ENCODE measurements at places on chromosomes 2 and 18.

- no peak for DNase-seq
Observed at GRCh38 chr2:196275646-196276352, 104.4 kb upstream of the STK17B start.

GRCh38 chr18:22277758-22278157, 108.4 kb downstream of the GATA6 start:
- DNase-seq, result no peak

DNA sequence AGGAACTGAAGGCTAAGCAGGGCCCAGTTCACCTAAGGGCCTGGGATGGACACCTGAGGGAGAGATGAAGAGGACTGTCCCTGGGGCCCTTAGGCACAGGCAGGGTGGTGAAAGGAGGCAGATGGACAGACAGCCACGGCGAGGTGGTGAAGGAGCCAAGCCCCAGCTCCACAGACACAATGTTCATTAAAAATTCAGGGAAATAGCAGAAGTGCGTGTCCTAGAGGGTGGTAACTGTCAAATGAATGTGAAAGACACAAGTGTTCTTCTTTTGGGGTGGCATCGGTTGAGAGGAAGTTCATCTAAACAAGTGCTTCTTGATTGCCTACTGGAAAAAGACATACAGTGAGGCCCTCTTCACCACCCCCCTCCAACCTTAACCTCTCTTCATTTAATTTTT, 76.2 kb upstream of the SIX2 start:
- DNase-seq, result no peak

GRCh38 chr18:49340446-49340845, 120.0 kb downstream of the DYM start:
- DNase-seq, result no peak

DNA sequence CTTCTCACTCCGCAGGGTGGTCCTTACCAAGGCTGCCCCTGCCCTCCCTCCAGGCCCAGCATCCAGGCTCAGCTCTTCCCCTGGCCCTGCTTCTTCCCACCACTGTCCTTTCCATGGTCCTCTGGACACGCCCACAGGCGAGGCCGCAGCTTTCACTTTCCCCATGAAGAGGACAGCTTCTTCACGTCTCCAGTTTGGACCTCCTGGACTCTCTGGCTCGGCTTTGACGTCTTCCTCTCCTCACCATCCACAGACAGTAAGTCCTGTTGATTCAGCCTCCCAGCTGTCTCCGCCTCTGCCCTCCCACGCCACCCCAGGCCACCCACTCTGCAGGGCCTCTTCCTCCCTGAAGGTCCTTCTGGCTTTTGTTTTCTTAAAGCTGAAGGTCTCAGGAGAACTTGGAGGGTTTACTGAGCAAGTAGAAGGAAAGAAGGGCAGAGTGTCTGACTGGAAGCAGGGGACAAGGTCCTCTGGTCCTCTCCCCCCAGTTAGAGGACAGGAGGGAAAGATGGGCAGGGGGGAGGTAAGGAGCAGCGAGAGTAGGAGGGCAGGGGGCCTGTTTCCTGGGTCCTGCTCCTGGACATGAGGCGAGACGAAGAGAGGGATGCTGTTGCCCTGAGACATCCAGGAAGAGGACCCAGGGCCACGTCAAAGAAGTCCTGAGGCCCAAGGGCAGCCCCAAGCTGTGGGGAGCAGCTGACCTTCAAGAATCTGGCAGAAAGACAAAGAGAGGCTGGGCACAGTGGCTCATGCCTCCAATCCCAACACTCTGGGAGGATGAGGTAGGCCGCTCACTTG, 24.7 kb upstream of the NMUR1 start:
- no peak for DNase-seq

DNA sequence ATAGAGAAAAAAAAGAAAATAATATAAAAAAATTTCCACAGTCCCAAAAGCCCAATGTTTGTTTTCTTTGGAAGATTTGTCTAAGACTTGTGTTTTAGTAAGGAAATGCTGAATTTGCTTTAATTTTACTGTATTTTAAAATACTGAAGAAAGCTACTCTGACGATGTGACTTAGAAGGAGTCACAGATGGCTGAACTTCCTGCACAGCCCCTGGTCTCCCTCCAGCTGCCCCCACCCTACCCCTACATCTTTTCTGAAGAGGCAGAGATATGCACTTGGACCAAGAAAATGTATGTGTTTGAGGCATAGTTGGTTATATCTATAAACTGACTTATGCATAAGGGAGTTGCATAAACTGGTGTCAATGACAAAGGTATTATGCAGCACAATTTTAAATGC, 172.3 kb downstream of the CDH2 start:
- no peak for DNase-seq

DNA sequence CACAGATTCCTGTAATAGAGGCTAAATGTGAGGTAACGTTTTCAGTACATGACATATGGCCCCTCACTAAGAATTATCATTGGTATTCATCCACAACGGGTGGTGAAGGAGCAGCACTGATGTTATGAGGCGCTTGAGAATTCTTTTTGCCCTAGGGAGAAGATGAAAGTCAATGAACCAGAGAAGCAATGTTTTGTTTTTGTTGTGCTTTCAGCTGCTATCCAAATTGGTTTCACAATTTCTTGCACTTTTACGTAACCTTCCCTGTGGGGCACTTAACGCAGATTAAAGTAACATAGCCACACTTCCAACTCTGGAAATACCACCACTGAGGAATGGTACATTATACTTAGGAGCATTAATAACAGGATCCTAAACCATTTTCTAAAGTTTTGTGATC, 13.3 kb upstream of the CCDC85A start:
- DNase-seq, result no peak

- no peak for DNase-seq
Observed at GRCh38 chr2:142605421-142605820, 272.0 kb upstream of the KYNU start.

GRCh38 chr18:56702946-56703345, 51.8 kb downstream of the WDR7 start:
- DNase-seq, result no peak

DNA sequence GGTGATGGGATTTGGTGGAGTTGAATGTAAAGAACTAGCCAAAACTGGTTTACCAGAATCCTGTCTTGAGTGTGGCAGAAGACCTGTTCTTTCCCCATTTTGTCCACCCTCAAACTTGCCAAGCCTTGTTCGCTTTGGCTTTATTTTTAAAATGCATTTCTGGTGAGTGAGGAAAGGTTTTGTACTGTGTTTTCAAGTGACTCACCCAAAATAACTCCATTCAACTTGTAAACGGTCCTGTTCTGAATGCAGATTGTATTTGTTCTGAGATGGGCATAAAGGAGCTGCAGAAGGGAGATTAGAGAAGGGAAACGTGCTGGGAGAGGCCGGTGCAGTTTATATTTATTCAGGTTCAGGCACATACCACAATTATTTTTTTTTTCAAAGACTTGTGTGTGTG, 5.3 kb upstream of the ITPRID2 start:
- DNase-seq, result no peak

- DNase-seq, result no peak
Observed at GRCh38 chr2:68807821-68808266, 63.4 kb downstream of the BMP10 start.

GRCh38 chr2:69667805-69668382, 24.4 kb upstream of the AAK1 start:
- DNase-seq, result no peak

DNA sequence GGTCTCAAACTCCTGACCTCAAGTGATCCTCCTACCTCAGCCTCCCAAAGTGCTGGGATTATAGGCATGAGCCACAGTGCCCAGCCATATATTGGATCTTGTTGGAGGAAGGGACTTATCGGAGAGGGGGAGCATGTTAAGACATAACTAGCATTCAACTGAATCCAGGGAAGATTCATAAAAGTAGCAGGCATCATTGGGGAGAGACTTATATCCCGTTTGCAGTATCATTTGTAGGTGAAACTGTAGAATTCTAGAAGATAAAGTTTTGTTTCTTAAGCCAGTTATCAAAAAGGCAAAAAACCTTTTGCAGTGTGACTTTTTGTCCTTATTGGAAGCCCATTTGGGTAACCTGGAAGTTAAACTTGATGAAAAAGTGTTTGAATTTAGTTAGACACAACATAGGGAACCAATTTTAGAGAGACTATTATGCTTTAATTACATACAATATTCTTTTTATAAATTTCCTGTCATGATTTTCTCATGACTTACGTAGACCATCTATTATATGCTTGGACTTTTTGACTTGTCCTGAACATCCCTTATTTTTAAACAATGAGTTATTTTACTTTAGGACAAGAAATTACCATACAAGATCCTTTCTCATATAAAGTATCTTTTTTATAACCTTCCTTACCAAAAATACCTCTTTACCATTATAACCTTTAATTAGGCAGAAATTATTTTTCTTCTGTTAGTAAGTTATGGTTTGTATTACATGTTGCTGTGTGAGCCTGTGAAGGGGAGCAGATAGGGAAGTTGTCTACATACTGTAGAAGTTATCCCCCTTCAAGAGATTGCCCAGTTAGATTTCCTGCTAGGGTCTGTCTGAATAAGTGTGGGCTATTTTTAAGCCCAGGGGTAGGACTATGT, 20.3 kb downstream of the RAB3GAP1 start:
- no peak for DNase-seq

DNA sequence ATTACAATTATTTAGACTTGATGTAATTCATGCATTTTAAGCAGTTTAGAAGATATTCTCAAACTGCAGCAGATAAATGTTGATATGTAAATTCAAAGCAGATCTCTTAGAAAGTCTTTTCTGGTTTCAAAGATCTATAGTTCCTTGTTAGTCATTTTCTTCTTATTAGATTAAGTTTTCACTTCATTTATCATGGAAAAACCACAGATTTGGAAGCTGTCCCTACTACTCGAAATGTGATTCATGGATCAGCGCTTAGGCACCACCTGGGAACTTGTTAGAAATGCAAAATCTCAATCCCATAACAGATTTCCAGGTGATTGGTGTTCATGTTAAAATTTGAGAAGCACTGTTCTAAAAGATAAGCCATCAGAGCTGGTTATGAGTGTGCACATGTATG, 92.8 kb upstream of the CDH2 start:
- DNase-seq, result no peak

- no peak for DNase-seq
Observed at GRCh38 chr2:84029903-84030575, 429.0 kb downstream of the SUCLG1 start.

Data from C1 segment of cervical spinal cord (tissue), 14 donors.